CD4-positive, alpha-beta T cell (primary cell): ENCODE measurements at places on chromosomes 2 and 18.
A peak's percentile ranks its signal among the peaks of the same experiment; 100 is the strongest.

DNA sequence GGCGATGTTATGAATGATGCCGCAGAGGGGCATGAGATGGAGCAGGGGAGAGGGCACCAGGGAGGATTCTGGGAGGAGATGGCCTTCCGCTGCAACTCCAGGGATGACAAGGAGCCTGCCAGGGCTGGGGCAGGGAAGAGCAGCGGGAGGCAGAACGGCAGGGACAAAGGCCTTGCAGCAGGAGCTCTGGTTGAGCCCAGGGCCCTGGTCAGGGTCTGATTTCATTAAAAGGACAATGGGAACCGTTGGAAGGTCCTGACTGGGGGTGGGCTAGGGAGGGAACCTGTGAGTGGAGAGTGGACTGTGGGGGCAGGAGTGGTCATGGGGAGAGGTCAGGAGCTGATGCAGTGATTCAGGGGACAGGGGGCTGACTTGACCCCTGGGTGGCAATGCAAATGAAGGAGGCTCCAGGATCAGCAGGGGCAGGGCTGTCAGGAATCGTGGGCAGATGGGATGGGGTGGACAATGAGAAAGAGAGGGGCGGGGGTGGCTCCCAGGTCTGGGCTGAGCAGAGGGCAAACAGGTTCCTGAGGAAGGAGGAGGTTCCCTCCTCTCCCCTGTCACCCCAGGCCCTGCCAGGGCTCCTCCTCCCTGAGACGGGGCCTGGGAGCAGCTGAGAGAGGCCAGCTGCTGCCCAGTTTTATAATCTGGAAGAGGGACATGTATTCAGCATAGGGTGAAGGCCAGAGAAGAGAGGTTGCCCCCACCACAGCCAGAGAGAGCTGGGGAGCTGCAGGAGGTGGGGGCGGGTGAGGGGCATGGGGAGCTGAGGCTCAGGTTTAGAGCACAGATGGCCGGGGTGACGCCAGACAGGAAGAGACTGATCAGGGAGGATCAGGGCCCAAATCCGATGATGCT is 7.3 kb upstream of the DUSP2 start:
- DNase-seq: no peak
- no peaks in the 10 kb centered on the region for H3K36me3 ChIP-seq
- H3K27me3 ChIP-seq: no peaks in the 10 kb centered on the region
- H3K4me3 ChIP-seq: no peak overlapping the region

DNA sequence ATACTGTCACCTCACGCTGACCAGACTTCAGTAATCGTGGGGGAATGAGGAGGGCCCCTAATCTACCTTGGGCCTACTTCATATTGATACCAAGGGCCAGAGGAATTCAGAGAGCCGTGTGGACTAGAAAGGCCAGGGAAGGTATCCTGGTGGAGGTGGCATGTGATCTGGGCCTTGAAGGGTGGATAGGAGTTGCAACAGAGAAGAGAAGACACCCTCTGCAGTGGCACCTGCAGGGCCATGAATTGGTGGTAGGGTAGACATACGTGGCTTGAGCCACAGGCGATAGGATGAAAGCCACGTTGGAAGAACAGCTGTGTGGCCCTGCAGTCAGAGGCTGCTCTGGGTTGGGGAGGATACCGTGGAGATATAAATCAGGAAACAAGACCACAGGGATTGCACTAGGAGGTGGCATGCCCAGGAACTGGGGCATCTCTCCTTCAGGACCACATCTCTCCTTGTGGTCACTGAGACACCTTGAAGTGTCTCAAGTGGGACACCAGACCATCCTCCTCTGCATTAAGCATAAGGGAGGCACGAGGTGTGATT is 141.4 kb downstream of the CYP26B1 start:
- DNase-seq: no peak
- H3K36me3 ChIP-seq: no peaks in the 10 kb centered on the region
- H3K4me1 ChIP-seq: no peaks in the 10 kb centered on the region

GRCh38 chr2:234252772-234253171 is 202.3 kb downstream of the SPP2 start:
- no peak overlapping the region for H3K4me3 ChIP-seq
- H3K27me3 ChIP-seq: no peaks in the 10 kb centered on the region
- no peaks in the 10 kb centered on the region for H3K36me3 ChIP-seq
- H3K27ac ChIP-seq: no peak overlapping the region

DNA sequence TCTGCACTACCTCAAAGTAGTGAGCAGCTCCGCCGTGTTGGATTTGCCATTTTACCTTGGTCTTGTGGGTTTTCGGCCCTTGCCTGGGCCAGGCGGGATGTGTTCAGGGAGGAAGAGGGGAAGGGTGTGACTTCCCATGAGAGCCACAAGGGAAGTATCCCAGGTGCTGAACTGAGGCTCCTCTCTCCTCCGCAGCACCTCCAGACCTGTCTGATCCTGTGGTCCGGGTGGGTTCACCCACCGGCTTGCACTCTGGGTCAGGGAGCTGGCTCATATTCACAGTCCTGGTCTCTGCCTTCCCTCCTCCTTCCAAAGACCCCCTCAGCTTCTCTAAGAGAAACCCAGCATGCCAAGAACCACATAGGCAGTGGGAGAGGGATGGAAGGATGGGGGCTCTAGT is 235.8 kb downstream of the SEPTIN10 start:
- no peaks in the 10 kb centered on the region for H3K36me3 ChIP-seq
- H3K4me3 ChIP-seq: no peak overlapping the region
- H3K27me3 ChIP-seq: no peaks in the 10 kb centered on the region
- H3K4me1 ChIP-seq: no peaks in the 10 kb centered on the region
- no peak for DNase-seq

GRCh38 chr2:179842498-179843153 is 18.8 kb downstream of the ZNF385B start:
- DNase-seq: no peak
- no peaks in the 10 kb centered on the region for H3K36me3 ChIP-seq
- H3K27ac ChIP-seq: no peak overlapping the region
- no peaks in the 10 kb centered on the region for H3K4me1 ChIP-seq
- H3K27me3 ChIP-seq: no peaks in the 10 kb centered on the region

GRCh38 chr2:144668493-144669110 is 148.7 kb upstream of the ZEB2 start:
- DNase-seq: no peak
- H3K4me1 ChIP-seq: no peaks in the 10 kb centered on the region
- no peak overlapping the region for H3K4me3 ChIP-seq
- H3K27ac ChIP-seq: no peak overlapping the region
- no peaks in the 10 kb centered on the region for H3K36me3 ChIP-seq

GRCh38 chr2:221439761-221440479 is 132.2 kb downstream of the EPHA4 start:
- H3K4me3 ChIP-seq: no peak overlapping the region
- no peak overlapping the region for H3K27ac ChIP-seq
- H3K4me1 ChIP-seq: no peaks in the 10 kb centered on the region
- no peak for DNase-seq
- peaks cover 23% of the 10 kb centered on the region for H3K36me3 ChIP-seq
- no peaks in the 10 kb centered on the region for H3K27me3 ChIP-seq

DNA sequence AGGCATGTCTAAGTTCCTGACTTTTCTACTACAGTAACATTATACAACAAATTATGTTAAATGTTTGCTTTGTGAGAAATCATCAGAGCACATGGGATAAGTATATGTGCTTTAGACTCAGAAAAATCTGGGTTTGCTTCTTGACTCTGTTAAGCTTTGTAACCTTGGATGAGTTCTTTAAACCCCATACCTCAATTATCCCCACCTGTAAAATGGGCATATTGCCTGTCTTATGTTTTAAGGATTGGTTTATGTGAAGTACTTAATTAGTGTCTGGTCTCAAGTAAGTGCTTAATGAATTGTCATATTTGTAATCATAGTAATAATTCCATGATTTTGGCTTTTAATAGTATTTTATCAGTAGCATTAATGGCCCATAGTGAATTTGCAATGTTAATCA is 135.8 kb downstream of the TAF4B start:
- no peaks in the 10 kb centered on the region for H3K36me3 ChIP-seq
- H3K27me3 ChIP-seq: no peaks in the 10 kb centered on the region
- no peaks in the 10 kb centered on the region for H3K4me1 ChIP-seq
- DNase-seq: no peak
- H3K27ac ChIP-seq: no peak overlapping the region

DNA sequence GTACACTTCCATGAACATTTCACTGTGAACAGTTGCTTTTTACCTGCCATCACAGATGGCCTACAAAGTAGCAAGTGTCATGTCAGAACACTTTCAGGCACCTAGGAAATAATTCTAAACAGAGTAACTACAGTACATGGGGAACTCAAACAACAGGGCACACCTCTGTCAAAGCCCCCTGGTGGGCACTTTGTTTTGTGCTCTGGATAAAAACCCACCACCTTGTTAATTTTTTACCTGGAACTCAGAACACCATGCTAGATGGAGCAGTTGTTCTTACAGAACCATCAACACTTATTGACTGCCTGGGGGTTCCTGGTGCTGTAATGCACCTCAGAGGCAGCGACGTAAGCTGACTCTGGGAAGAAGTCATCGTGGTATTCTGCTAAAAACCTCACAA is 2.3 kb downstream of the MSL3B start:
- H3K27ac ChIP-seq: no peak overlapping the region
- H3K27me3 ChIP-seq: peaks cover 10% of the 10 kb centered on the region
- peaks cover 6% of the 10 kb centered on the region for H3K4me1 ChIP-seq
- H3K4me3 ChIP-seq: no peak overlapping the region
- no peaks in the 10 kb centered on the region for H3K36me3 ChIP-seq

DNA sequence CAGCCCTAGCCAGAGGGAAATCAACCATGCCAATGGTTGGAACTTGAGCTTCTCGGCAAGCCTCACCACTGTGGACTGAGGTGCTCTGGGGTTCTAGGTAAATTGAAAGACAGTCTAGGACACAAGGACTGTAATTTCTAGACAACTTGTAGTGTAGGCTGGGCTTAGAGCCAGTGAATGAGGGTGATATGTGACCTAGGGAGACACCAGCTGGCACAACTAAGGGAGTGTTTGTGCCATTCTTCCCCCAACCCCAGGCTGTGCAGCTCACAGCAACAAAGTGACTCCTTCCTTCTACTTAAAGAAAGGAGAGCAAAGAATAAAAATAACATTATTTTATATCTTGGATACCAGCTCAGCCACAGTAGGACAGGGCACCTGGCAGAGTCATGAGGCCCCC is 1690.7 kb upstream of the TMEFF2 start:
- no peak overlapping the region for H3K27ac ChIP-seq
- no peaks in the 10 kb centered on the region for H3K36me3 ChIP-seq
- H3K27me3 ChIP-seq: no peaks in the 10 kb centered on the region
- no peak for DNase-seq

DNA sequence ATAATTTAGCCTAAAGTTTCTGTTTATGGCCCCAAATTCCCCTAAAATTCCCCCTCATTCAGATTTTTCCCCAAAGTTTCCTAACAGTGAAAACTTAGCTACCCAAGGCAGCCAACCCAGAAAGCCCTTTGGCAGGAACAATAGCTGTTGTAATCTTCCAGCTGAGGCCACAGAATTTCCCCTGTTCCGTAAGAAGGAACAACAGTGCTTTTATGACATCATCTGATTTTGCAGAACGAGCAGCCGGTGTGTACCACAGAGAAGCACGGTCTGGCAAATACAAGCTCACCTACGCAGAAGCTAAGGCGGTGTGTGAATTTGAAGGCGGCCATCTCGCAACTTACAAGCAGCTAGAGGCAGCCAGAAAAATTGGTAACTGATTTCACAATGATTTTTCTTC is 6.3 kb downstream of the TNFAIP6 start:
- H3K4me3 ChIP-seq: no peak overlapping the region
- no peak overlapping the region for H3K27ac ChIP-seq
- peak; percentile 65 for DNase-seq
- H3K36me3 ChIP-seq: no peaks in the 10 kb centered on the region

DNA sequence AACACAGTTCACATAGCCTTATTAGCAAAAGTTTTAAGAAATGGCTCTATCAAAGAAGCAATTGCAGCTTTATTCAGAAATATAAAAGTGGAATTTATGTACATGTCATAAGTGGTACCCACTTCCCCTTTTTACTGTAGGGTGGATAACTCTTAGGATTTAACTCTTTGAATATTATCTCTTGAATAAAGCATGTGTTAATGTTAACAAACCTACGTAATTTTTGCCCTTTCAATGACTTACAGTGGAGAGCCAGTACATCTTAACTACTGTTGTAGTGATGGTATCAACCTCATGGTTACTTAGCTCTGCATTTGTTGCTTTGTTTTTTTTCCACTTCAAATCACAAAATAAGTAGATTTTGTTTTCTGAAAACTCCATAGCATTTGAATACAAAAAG is 8.8 kb downstream of the NABP1 start:
- H3K4me1 ChIP-seq: peaks cover 10% of the 10 kb centered on the region
- no peak for DNase-seq
- H3K27me3 ChIP-seq: no peaks in the 10 kb centered on the region

DNA sequence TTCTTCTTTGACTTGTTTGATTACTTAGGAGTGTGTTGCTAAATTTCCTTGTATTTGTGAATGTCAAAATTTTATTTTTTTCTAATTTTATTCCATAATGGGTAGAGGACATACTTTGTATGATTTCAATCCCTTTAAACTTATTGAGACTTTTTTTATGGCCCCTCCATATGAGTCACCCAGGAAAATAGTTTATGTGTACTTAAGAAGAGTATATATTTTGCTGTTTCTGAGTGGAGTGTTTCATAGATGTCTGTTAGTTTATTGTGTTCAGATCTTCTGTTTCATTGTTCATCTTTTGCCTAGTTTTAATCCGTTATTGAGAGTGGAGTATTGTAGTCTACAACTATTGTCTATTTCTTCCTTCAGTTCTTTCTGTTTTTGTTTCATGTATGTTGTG is 81.9 kb downstream of the EPB41L5 start:
- H3K27me3 ChIP-seq: no peaks in the 10 kb centered on the region
- no peak overlapping the region for H3K4me3 ChIP-seq
- no peaks in the 10 kb centered on the region for H3K36me3 ChIP-seq
- DNase-seq: no peak
- H3K4me1 ChIP-seq: no peaks in the 10 kb centered on the region
- H3K27ac ChIP-seq: no peak overlapping the region

- H3K27me3 ChIP-seq: no peaks in the 10 kb centered on the region
- no peak for DNase-seq
- no peak overlapping the region for H3K4me3 ChIP-seq
- H3K27ac ChIP-seq: no peak overlapping the region
Observed at GRCh38 chr2:240877460-240878340, 9.1 kb downstream of the AGXT start.

GRCh38 chr2:178233428-178233827 is 39.1 kb downstream of the OSBPL6 start:
- H3K4me1 ChIP-seq: no peaks in the 10 kb centered on the region
- H3K27me3 ChIP-seq: peaks cover 6% of the 10 kb centered on the region
- H3K27ac ChIP-seq: no peak overlapping the region
- H3K4me3 ChIP-seq: no peak overlapping the region
- H3K36me3 ChIP-seq: no peaks in the 10 kb centered on the region
- no peak for DNase-seq

- no peaks in the 10 kb centered on the region for H3K4me1 ChIP-seq
- no peak overlapping the region for H3K27ac ChIP-seq
- no peak overlapping the region for H3K4me3 ChIP-seq
- no peaks in the 10 kb centered on the region for H3K36me3 ChIP-seq
- no peak for DNase-seq
- H3K27me3 ChIP-seq: no peaks in the 10 kb centered on the region
Observed at GRCh38 chr18:61596296-61596695, 263.1 kb downstream of the CDH20 start.

DNA sequence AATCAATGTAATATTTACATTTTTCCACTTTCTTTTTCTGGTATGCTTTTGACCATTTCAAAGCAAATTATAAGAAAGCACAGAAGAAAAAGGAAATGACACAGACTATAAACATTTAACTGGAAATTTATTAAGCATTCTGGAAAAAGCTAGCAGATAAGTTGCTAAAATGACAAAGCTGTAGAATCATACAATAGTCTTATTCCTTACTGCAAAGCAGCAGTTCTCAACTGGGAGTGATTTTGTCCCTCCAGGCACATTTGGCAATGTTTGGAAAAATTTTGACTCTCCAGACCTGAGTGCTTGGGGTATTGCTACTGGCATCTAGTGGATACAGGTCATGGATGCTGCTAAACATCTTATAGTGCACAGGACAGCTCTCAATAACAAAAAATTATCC is 75.1 kb downstream of the MBD5 start:
- no peaks in the 10 kb centered on the region for H3K4me1 ChIP-seq
- H3K36me3 ChIP-seq: no peaks in the 10 kb centered on the region
- H3K27ac ChIP-seq: no peak overlapping the region
